Stimulated activated CD4-positive, alpha-beta T cell treated with anti-CD3 and anti-CD28 coated beads, Interleukin-15, amount 100 ng/mL, for 1 hour (primary cell): ENCODE measurements at places on chromosomes 3 and 15.

DNA sequence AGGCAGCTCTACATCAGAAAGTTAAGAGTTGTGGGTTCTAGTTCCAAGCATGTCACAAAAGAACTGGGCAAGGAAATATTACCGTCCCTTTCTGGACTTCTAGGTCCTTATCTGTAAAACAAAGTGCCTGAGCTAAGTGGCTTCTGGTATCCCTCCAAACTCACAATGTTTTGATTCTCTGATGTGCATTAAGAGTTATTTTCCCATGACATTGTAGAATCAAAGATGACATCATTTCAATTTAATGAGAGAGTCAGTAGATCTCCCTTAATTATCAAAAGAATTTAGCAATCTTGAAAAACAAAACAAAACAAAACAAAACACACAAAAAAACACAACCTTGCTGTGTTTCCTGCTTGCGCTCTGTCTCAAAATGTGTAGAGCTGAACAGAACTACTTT, 88.7 kb downstream of the DUT start:
- DNase-seq: no peak

GRCh38 chr3:156741935-156742334, 67.5 kb downstream of the TIPARP start:
- no peak for DNase-seq

GRCh38 chr15:64134345-64134829, 17.1 kb upstream of the SNX22 start:
- no peak for DNase-seq

- no peak for DNase-seq
Observed at GRCh38 chr15:64690578-64691296, 84.7 kb downstream of the RBPMS2 start.

GRCh38 chr3:43692085-43692855, 1.5 kb downstream of the ABHD5 start:
- no peak for DNase-seq

DNA sequence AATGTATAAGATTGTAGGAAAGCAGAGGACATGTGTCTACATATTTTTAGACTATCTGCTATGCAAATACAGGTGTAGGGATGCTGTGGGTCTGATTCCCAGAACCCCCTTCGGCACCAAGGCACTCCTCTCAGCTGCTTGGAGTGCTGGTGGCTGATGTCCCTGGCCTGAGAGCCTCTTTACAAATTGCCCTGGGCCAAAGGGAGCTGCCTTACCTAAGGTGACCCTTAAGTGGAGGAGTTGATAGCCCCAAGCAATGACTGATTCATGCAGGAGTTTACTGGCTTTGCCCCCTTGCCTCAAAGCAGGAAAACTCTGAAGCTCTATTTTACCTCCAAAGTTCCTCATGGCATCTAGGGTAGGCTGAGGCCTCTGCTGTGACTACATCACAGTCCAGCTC, 83.0 kb downstream of the ZNF385D start:
- no peak for DNase-seq

- peak; percentile 23 for DNase-seq
Observed at GRCh38 chr15:90530250-90531051, 728 bp downstream of the CRTC3 start.

DNA sequence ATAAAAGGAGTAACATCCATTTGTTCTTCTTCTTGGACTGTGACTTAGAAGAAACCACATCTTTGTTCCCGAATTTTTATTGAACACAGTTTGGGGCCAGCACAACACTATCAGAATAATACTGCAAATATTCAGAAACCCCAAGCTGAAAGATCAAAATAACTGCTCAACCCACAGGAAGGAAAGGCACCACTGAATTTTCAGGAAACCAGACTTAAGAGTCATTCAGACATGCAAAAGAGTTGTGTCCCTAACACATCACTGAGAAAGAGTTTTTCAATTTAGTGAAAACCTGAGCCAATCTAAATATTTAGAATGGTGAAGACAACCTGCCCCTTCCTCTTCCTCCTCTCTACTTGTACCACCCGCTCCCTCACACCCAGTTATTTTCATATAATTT, 295.0 kb upstream of the RORA start:
- no peak for DNase-seq

- no peak for DNase-seq
Observed at GRCh38 chr3:150970665-150971324, 1.7 kb downstream of the CLRN1 start.

- no peak for DNase-seq
Observed at GRCh38 chr15:35281515-35281914, 196.4 kb upstream of the NANOGP8 start.

- DNase-seq: no peak
Observed at GRCh38 chr15:62495670-62496614, 330.9 kb upstream of the C2CD4B start.

GRCh38 chr15:77224352-77224751, 153.4 kb upstream of the TSPAN3 start:
- DNase-seq: no peak

GRCh38 chr3:127802606-127803005, 19.7 kb downstream of the MGLL start:
- no peak for DNase-seq

GRCh38 chr15:51114437-51115119, 19.9 kb upstream of the TNFAIP8L3 start:
- DNase-seq: no peak

- DNase-seq: no peak
Observed at GRCh38 chr3:177459401-177459800, 262.1 kb upstream of the TBL1XR1 start.

DNA sequence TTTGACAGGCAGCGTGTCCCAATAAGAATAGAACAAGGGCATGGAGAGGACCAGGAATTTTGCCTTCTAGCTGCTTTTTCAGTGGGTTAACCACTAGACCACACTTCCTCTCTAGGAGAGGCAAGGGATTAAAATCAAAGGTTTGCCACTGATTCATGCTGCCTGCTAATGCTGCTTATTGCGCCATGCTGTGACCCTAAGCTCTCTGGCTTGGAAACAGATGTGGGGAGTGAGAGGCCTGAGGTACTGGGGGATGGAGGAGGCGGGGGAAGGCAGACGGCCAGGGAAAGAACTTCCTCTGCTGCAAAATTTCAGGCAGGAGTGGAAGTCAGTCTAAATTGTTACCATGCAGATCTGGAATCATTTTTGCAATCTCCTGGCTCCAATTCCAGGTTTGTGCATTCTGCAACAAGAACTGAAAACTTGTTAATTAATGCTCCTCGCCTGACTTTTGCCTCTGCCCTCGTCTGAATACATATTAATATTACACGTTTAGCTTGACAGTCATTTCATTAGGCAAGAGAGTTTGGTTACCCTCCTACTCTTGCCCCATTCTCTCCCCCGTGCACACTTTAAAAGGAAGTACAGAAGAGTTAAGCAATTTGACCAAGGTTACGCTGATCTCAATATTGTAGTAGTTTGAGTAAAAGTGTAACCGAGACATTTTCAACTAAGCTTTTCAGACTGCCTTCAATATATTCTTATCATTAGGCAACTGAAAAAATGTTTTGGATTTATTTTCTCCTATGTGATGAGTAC, 121.7 kb upstream of the SPRED1 start:
- no peak for DNase-seq

- no peak for DNase-seq
Observed at GRCh38 chr15:56792211-56792610, 58.9 kb upstream of the ZNF280D start.

DNA sequence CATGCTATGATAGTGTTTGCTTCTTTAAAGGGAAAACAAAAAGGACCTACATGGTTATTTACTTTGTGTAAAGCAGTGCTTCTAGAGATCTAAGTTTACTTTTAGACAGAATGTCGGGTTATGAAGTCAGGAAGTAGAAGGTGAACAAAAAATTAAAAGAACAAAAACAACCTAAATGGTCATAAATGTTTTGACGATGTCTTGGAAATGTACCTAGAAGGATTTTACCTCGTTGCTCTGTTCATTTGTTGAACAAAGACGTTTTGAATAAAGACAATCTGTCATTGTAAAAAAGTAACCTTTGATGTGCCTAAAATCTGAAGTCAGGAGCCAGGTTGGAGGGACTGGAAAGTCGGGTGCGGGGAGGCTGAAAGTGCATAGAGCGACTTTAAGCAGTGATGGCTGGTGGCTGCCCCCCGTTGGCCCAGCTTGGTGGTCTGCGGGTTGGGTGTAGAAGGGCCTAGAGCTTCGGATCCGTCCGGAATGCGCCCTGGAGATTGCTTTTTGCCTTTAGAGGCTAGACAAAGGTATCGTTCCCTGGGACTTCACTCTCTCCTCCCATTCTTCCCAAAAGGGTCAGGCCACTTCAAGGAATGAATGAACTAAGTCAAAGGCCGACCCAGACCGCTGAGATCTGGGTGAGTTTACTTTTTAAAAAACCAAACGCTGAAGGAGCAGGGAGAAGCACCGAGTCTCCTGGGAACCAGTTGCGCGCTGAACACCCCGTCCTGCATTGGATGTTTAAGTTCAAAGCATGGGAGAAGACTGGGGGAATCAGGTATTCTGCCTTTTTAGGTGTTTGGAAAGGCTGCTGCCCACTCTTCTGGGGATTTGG, 2.1 kb downstream of the SOX14 start:
- no peak for DNase-seq

- DNase-seq: no peak
Observed at GRCh38 chr3:147937341-147937740, 528.2 kb downstream of the ZIC1 start.

DNA sequence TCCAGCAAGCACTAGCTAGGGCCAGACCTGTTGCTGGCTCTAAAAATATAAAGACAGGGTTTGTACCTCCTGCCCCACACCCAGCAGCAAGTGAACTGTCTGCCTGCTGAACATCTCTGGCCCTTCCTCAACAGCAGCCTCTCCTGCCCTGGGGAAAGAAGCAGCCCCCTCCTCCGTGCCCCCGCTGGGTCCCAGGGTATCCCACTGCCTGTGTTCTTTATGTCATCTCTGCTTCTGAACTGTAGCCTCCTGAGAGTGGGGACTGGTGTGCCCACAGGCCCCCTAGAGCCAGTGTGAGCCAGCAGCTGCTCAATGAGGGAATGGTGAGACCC, 54.5 kb downstream of the ACAD9 start:
- DNase-seq: no peak

GRCh38 chr15:58908550-58909309, 24.7 kb downstream of the SLTM start:
- no peak for DNase-seq

DNA sequence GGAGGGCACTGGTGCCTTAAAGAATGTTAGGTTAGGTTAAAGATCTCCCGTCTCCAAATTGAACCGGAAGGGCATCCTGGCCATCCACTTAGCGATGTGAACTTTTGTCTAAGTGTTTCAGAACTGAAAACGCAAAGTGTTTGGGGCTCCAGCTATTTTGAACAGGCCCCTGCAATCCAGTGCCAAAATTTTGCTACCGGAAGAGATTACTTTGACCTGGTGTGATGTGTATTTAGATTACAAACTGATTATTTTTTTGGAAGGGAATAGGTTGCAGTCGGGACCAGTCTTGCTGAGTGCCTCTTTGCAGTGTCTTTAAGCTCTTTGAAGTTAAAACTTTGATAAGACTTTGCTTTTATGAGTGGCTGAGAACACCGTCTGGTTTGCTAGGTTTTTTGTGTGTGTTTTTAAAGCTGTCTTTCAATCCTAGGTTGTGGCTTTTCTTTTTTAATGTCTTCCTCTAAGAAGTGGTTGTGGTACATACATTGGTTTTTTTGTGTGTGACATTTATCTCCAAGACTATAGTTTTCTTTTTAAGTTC, 179.6 kb downstream of the OR4M2 start:
- DNase-seq: no peak

GRCh38 chr3:56769116-56769707, 32.5 kb downstream of the ARHGEF3 start:
- DNase-seq: no peak

DNA sequence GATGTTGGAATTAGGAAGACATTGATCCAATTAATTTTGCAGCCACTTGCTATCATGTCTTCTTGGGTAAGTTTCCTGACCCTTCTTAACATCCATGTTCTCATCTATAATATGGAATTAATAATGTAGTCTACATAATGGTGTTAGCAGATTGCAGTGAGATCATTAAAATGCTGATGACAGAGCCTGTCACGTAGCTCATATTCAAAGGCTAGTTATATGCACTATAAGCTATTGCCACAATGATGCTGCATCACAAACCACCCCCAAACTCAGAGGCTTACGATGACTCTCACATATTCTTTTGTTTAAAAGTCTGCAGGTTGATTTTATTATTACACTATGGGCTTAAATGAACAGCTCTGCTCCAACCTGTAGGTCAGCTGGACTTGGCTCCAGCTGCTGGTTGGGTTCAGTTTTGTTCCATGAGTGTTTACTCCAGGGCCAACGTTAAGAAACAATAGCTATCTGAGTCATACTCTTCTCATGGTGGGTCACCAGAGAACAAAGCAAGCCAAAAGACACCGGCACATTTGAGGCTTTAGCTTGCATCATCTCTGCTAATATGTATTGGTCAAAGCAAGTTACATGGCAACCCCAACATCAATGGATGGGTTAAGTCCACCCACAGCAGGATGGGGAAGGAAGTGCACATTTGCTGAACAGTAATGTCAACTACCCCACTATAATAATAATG, 250.0 kb upstream of the SLCO3A1 start:
- no peak for DNase-seq

DNA sequence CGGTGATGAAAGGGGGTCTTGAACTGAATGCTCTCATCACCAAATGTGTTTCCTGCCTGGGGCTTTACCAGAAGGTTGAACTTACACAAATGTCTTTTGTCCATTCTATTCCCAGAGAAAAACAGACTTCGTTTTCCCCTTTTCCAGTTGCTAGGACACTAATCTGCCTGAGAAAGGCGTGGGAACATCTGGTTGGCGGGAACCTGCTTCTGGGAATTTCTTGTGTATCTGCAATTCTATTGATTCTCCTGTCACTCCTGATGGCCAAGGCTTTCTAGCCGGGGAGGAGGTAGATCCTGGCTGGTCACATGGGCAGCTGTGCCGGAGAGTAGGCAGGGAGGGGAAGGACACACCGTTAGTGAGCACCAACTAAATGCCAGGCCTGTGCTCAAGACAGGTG, 31.1 kb upstream of the CCDC174 start:
- no peak for DNase-seq

GRCh38 chr3:15148614-15149013, 49.7 kb upstream of the RBSN start:
- no peak for DNase-seq

GRCh38 chr3:177367788-177368187, 170.5 kb upstream of the TBL1XR1 start:
- DNase-seq: no peak

GRCh38 chr3:57444469-57444868, 99.7 kb downstream of the DNAH12 start:
- no peak for DNase-seq

DNA sequence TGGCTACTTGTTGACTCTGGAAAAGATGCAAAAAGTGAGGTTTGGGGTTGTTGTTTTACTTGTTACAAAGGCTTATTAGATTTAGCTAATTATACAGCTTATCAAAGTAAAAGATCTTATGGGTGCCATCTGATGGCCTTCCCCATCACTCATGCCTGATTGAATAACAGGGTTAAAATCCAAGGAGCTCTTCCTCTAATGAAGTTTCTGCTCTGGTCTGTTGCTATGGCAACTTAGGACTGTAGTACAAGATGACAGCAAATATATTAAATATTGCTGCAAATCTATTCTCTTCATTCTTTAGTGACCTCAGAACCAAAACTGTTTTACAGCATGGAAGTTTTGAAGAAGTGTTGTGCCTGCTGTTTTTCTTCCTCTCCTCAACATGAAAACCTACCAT, 45.6 kb upstream of the SRGAP3 start:
- DNase-seq: no peak

- no peak for DNase-seq
Observed at GRCh38 chr3:39254806-39255449, 24.9 kb downstream of the CX3CR1 start.

- DNase-seq: no peak
Observed at GRCh38 chr3:99094606-99095005, 193.1 kb upstream of the DCBLD2 start.
